ENCODE measurements at places on chromosomes 6 and 20.

GRCh38 chr6:151101816-151102694, 137.7 kb upstream of the AKAP12 start:
- DNase-seq: no peak

DNA sequence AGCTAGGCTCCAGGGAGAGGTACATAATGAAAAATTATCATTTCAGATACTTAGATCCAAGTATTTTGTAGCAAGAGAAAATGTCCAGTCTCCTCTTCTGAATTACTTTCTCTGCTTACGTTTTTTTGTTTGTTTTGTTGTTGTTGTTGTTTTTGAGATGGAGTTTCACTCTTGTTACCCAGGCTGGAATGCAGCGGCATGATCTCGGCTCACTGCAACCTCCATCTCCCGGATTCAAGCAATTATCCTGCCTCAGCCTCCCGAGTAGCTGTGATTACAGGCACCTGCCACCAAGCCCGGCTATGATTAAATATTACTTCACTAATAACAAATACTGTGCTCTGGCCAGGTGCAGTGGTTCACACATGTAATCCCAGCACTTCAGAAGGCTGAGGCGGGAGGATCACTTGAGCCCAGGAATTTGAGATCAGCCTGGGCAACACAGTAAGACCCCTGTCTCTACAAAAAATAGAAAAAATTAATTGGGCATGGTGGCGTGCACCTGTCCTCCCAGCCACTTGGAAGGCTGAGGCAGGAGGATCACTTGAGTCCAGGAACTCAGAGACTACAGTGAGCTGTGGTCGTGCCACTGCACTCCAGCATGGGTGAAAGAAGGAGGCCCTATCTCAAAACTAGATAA, 155.0 kb upstream of the JARID2 start:
- DNase-seq: no peak

- no peak for DNase-seq
Measured at GRCh38 chr20:43681991-43682410, 15.1 kb downstream of the MYBL2 start.

DNA sequence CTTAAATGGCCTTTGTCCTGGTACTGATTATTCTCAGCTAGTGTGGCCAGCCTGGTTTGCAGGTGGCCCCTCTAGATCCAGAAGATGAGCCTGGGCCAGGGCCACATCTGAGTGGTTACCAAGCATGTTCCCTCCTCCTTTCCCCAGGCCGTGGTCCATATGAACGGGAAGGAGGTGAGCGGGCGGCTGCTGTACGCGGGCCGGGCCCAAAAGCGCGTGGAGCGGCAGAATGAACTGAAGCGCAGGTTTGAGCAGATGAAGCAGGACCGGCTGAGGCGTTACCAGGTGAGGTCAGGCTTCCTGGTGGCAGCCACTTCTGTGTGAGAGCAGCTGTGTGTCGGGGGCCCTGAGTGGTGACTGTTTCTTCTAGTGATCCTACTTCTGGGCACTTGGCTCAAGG, 11.6 kb downstream of the PABPC1L start:
- no peak for DNase-seq

GRCh38 chr6:7107578-7108195, at the start of gene RREB1:
TSS of gene RREB1 (plus strand) at chr6:7107961. CDS start at chr6:7181912, 73,951 bp downstream.
- DNase-seq: peak; percentile 42

- no peak for DNase-seq
Measured at GRCh38 chr6:14305624-14306023, 188.1 kb downstream of the CD83 start.

DNA sequence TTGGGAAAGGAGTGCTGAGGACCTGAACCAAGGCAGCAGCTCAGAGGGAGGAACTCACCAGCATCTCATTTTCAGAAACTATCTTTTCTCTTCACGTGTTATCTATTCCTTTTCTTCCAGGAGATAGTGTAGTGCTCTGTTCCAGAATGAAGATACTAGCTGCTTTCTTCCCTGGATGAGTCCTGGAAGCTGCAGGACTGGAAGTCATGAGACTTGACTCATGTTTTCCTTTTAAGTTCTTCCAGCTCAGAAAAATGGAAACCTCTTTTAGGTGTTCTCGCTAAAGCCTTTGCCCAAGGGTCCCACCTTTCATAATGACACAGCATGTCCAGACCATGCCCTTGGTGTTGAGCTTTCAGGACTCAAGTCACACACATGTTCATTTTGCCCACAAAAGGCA, 106.7 kb downstream of the UNC5CL start:
- no peak for DNase-seq

DNA sequence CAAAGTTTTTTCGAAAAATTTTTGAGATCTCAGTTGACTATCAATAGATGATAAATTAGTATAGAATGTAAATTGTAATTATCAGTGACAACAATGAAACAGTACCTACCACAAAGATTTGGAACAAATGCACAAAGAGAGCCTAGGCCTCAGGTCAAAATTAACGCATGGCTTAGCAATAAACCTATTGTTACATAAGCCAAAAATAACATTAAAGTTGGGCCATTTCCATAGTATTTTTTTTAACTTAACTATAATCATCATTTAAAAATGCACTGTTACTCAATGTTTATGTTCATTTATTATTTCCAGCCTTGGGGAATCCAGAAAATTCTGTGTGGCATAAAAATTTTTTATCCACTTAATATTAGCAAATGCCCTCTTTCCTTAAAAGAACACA, 117.0 kb downstream of the EPB41L2 start:
- DNase-seq: no peak

GRCh38 chr20:44780226-44780625, 30.1 kb downstream of the RIMS4 start:
- DNase-seq: no peak

GRCh38 chr20:44579313-44580081, 2.9 kb upstream of the PKIG start:
- DNase-seq: no peak

- no peak for DNase-seq
Measured at GRCh38 chr20:63636752-63637628, 10.1 kb upstream of the GMEB2 start.

GRCh38 chr6:13615792-13616120, 621 bp downstream of the NOL7 start:
- no peak for DNase-seq

DNA sequence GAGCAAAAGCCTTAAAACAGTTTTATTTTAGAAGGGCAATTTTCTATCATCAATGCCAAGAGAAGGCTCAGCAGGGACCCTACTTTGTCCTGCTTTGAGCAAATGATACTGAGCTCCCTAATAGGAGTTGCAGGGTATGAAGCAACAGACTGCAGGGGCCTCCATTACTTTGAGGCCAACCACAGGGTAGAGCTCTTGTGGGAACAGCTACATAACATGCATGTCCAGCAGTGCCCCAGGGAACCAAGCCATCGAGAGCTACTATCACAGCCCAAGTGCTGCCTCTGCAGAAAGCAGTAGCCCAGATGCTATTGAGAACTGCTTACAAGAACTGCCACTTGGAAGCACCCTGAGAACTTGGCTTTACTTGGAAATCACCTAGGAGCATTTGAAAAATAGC, 222.1 kb downstream of the LAMA2 start:
- DNase-seq: no peak

GRCh38 chr6:129863664-129864063, 2.5 kb upstream of the TMEM244 start:
- DNase-seq: no peak

DNA sequence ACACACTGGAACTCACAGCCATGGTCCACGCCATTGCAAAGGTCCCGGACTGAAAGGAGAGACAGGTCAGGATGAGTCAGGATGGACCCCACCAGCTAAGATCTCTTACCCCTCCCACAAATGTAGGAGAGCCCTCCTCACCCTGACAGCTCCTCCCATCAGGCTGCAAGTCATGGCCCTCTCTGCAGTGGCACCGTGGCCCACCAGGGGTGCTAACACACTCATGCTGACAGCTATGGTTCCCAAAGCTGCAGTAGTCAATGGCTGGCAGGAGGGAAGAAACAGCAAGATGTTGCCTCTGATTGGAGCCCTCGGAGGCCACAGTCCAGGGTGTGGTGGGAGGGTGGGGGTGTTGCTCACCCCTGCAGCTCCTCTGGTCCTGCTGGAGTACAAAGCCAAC, 5.7 kb upstream of the RBPJL start:
- DNase-seq: no peak

GRCh38 chr20:36454698-36455427, 86.5 kb upstream of the MYL9 start:
- no peak for DNase-seq

GRCh38 chr6:118283766-118284165, 264.3 kb upstream of the PLN start:
- DNase-seq: peak; percentile 17

DNA sequence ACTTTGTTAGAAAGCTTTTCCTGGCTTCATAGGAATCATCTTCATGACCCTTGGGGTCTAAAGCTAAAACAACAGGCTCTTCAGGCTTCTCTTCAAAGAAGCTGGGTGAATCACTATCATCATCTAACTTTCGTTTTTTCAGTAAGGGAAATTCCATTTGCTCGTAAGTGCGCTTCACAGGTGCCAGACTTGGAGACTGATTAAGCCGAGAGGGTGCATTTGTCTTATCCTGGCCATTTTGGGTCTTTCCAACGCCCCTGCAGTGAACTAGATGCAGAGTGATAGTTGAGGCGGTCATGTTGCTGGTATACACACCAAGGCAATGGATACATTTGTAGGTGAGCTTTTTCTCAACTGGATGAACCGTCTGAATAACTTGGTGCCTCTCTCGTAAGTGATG, 38.8 kb downstream of the ADNP start:
- DNase-seq: no peak

DNA sequence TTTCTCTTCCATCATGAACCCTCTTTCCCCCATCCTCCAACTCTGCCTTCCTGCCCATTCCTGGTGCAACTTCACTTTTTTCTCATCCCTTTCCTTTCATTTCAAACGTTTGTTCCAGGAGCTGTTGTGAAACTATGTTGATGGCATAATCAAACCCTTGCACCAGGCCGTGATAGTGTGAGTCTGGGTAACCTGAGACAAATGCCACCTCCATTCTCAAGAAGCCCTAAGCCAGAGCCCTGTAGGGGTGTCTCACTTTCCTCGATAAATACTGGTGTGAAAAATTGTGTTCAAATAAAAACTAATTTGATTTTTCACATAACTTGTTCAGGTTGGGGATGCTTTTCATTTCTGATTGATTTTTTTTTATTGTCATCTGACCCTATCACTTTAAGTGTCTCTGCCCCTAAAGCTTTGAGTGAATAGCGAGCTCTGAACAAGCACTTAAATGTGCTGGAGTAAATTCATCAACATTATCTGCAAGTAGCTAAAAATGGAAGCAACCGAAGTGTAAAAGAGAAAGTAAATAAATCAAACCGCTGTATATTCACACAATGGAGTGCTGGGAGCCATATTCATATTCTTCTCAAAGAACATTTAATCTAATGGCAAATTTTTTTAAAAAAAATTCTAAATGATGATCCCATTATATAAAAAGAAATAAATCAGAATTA, 303.1 kb upstream of the CDYL start:
- DNase-seq: no peak

- DNase-seq: no peak
Measured at GRCh38 chr6:34347303-34347702, 45.2 kb downstream of the NUDT3 start.

DNA sequence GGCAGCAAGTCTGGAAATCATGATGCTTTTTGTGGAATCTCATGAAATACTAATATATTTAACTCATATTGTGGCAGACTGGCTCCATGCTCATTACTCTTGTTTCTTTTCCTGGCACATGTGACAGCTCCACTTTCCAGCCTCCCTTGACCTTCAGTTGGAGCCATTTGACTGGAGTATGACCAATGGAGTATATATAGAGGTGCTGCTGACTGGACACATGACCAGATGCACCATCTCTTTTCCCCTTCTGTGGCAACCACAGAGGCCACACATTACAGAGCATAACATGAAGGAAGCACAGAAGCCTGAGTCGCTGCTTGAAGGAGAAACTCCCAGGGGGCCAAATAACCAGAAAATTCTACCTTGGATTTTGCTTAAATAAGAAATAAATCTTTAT, 77.4 kb downstream of the MKKS start:
- no peak for DNase-seq

GRCh38 chr6:157490611-157491269, 109.8 kb downstream of the ZDHHC14 start:
- DNase-seq: no peak

GRCh38 chr6:158861686-158862381, 42.7 kb upstream of the EZR start:
- DNase-seq: no peak

GRCh38 chr6:21984561-21984960, 312.3 kb downstream of the PRL start:
- no peak for DNase-seq

DNA sequence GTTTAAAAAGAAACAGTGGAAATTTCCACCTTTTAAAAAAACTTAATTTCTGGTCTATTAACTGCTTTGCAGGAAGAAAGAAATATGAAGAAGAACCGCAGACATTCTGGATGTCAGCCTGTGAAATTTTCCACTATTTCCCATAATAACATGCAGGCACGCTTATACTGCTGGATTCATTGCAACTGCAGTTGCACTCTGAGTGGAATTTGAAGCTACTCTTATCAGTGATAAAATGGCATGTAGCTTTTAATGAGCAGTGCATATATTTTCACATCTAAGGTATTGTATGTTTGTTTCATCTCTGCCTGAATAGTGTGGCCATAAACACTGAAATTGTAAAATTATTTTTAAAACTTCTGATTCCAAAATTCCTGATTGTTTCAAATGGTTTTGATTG, 28.2 kb downstream of the NCOA3 start:
- no peak for DNase-seq

GRCh38 chr20:32526125-32526524, 59.0 kb downstream of the NOL4L start:
- DNase-seq: no peak

GRCh38 chr6:26312096-26312463, 52.9 kb upstream of the BTN3A2 start:
- no peak for DNase-seq

DNA sequence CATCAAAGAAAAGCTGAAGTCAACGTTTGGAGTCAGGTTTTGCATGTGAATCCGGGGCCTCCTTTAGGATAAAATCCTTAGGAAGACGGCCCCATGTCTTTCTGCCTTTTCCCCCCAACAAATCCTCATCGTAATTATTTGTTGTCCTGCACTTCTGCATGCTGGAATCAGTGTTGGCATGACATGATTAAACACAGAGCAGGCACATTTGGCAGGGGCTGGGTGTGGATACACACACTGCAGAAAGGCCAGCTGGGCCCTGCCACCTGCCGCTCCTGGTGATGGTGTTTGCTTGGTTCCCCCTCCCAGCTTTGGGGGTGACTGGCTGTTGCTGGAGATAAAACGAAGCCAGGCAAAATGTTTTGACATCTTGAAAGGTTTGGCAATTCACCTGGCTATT, 46.3 kb upstream of the FOXA2 start:
- no peak for DNase-seq

GRCh38 chr6:148750838-148751792, 4.3 kb downstream of the UST start:
- no peak for DNase-seq

- DNase-seq: no peak
Measured at GRCh38 chr20:50895111-50895830, 36.0 kb downstream of the ADNP start.

- no peak for DNase-seq
Measured at GRCh38 chr6:35071347-35071994, 69.7 kb downstream of the TCP11 start.

GRCh38 chr6:37732688-37733087, 35.0 kb upstream of the MDGA1 start:
- DNase-seq: no peak

Measured in stimulated activated CD8-positive, alpha-beta memory T cell treated with anti-CD3 and anti-CD28 coated beads, Interleukin-2, amount 100 ng/mL, for 1 hour (primary cell).